ENCODE measurements at places on chromosomes 2 and 18. TPM values are rescaled to one million over a fixed set of nuclear protein-coding genes. Genes with fewer than 3 reads are reported as not detected.

TMEM198 gene
- 2.8 TPM for total RNA-seq

KIF5C gene
- 0.62 TPM for total RNA-seq

RAX gene
- total RNA-seq, result not detected

ASB18 gene
- total RNA-seq, result not detected

TBR1 gene
- total RNA-seq, result under 0.01 TPM

MOB1A gene
- total RNA-seq, result 116 TPM

PPM1B gene
- total RNA-seq, result 32.3 TPM

MARCO gene
- not detected for total RNA-seq

RAD51AP2 gene
- not detected for total RNA-seq
